LNCaP clone FGC (cell line): ENCODE measurements at places on chromosomes 16 and 17.

DNA sequence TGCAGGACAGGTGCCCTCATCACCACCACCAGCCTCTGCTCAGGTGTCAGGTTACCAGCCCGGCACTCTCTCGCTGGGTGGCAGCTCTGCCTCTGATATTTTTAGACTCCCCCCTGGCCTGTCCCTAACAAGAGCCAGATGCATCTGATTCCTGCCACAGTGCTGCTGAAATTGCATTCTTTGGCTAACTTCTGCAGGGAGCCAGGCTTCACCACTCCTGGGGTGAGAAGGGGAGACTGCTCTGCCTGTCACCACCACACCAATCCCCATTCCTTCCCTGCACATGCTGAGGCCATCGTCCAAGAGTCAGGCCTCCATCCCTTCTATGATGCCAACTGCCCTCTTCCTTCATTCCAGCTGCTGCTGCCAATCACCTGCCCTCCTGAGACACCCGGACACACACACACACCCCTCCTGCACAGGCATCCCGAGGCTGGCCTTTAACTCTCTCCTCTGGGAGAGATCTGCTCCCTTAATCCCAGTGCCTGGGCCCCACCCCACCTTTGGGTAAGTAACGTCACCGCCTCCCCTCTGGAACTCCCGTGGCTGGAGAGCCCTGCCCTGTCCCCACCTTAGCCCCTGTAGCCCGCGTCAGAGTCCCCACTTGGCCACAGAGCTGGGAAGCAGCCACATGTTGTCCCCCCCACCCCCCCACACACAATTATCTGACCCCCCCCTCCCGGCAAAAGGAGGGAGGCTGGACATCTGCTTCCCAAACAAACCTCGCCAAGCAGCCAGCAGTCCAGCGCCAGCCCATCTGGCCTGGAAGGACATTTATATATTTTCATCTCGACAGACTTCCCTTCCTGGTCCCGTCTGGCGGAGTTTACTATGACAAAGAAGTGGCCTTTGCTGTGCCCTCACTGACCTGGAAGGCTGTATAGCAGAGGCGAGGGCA is 2.8 kb downstream of the EMP2 start:
- DNase-seq: no peak

GRCh38 chr16:77434530-77435271 is at the start of gene ADAMTS18:
TSS of gene ADAMTS18 (minus strand) at chr16:77435034. CDS start at chr16:77434695, 339 bp downstream.
- DNase-seq: no peak

- DNase-seq: no peak
Observed at GRCh38 chr16:50533317-50533716, 14.9 kb upstream of the NKD1 start.

GRCh38 chr17:17120701-17121100 is 78.4 kb downstream of the MPRIP start:
- no peak for DNase-seq

DNA sequence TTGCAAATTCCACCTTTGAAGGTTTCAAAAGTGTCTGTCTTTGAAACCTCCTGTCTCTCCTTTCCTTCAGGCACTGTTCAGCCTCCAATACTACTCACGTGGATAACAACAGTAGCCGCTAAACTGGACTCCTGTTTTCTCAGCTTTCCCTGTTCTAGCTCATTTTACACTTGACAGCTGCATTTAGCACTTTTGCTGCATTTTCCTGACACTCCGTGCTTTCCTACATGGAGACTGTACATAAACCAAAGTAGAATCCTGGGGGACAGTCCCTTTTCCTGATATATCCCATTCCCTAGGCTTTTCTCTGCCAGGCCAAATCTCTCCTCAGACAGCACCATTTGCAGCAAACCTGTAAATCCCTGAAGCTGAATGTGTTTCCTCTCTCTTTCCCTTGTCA is 3.6 kb downstream of the CCL5 start:
- no peak for DNase-seq

- no peak for DNase-seq
Observed at GRCh38 chr17:75267153-75267410, 3.9 kb downstream of the MIF4GD start.

DNA sequence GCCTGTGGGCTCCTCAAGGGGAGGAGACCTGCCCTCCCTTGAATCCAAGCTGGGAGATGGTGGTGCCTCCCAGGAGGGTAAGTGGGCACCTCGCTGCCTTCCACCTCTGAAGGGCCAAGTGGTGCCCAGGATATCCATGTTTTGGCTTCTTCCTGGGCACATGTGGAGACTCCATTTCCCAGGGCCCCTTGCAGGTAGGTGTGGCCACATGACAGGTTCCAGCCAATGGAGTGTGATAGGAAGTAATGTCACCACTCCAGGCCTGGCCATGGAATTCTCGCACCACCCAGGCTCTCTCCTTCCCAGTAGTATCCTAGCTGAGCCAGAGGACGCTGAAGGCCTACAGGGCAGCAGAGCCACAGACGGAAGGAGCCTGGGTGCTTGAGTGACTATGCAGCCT is 17.6 kb upstream of the PEMT start:
- DNase-seq: no peak

DNA sequence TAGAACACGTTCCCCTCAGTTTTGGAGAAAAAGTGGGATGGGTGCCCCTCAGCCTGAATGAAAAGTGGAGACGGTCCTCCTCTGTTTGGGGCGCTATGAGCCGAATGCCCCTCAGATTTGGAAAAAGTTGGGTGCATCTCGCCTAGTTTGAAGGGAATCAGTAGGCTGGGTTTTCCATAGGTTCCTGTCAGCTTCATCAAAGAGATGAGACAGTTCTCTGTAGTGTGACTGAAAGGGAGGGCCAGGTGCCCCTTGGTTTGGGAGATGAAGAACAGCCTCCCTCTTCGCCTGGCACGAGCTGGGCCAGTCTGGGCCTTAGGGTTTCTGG is 742 bp upstream of the SLC9A5 start:
- no peak for DNase-seq

GRCh38 chr17:64060331-64060730 is 39.9 kb upstream of the ICAM2 start:
- no peak for DNase-seq

DNA sequence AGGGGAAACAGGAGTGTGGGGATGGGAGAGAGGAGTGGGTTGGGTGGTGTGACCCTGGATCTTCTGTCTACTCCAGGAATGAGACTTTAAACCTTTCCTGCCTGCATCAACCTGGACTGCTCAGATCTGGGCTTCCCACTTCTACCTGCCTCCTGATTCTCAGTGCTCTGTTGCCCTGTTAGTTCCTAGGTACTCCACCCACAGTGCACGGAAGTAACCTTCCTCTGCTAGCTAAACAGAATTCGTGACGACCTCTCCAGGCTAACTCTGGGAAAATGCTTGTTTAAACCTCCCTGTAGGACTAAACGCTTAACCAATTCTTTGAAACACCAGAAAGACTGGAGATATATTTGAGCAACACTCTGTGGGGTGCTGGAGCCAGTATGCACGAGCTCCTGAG is 83.4 kb upstream of the CLEC3A start:
- DNase-seq: no peak
